ENCODE measurements at places on chromosomes 6 and 20. TPM values are rescaled to one million over a fixed set of nuclear protein-coding genes. Genes with fewer than 3 reads are reported as not detected.

ZNF343 gene
- 8.9 TPM for total RNA-seq

PTCHD4 gene
- not detected for total RNA-seq

RALGAPA2 gene
- total RNA-seq, result 31.7 TPM

SLC22A7 gene
- not detected for total RNA-seq

DNA sequence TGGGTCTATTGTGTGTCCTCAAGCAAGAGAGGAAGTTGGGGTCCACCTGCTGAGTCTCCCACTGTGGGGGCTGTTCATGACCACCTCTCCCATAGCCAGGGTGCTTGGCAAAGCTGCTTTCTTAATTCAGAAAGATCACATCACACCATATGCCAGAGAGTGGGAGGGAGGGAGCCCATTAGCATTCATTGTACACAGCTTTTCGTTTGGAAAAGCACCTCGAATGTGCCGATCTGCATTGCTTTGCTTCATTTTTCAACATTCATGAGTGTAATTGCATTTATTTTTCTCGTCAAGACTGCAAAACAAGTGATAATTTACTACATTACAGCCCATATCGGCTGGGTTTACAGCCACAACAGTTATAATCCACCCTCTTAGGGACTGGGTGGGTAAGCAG, 327.3 kb downstream of the PTPRT start:
- no peak for DNase-seq

Measured in activated CD4-positive, alpha-beta T cell treated with anti-CD3 and anti-CD28 coated beads, Interleukin-2, amount 10 ng/mL, durations not matched to agents 7 days and 5 days (primary cell).